ENCODE measurements at places on chromosomes 11 and 22.

DNA sequence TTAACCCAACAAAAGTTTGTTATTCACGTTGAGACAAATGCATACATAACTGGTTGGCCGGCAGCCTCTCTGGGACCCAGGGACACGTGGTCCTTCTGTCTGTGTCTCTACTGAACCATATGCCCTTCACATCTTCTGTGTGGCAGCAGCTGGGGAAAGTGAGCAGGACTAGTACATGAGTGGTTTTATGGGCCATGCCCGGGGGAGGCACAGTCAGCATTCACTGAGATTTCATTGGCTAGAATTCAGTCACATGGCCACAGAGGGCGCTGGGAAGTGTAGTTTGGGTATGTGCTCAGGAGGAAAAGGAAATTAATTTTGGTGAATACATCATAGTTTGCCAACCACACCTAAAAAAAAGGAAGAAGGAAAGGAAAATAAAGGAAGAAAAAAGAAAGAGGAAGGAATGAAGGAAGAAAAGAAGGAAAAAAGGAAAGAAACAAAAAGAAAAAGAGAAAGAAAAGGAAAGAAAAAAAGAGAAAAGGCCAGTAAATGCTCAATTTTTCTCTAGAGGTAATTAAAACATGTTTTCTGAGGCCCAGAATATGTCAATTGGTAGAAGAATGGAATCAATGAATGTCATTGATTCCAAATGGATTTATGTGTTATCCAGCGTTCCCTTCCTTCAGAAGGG is 55.9 kb upstream of the KIRREL3 start:
- no peak for DNase-seq

DNA sequence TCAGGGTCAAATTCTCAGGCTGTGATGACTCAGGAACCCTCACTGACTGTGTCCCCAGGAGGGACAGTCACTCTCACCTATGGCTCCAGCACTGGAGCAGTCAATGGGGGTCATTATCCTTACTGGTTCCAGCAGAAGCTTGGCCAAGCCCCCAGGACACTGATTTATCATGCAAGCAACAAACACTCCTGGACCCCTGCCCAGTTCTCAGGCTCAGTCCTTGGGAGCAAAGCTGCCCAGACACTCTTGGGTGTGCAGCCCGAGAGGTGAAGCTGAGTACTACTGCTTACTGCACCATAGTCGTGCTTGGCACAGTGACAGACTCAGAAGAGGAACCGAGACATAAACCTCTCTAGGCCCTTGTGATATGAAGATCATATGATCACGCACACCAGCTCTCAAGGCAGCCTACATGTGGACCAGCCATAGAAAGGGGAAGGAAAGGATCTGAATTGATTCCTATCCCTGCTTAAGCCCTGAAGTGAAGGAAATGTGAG is 58.2 kb downstream of the ZNF280B start:
- DNase-seq: no peak

DNA sequence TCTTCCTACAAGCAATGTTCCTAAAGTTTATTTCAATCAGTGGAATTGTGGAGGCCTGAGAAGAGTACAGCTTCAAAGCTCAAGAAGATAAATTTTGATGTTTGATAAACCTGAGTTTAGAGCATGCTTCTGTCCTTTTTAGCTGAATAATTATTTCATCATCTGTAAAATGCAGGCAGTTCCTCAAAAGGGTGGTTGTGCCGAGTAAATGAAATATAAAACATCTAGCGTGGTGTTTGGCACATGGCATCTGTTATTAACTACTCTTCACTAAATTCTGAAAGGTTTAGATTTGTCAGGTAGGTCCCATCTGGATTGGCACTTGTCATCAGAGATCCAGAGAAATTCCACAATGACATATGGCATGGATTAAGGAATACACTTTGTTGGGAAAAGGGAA is 155.1 kb downstream of the DDX10 start:
- no peak for DNase-seq

GRCh38 chr22:19213001-19213400 is 34.5 kb upstream of the SLC25A1 start:
- no peak for DNase-seq

DNA sequence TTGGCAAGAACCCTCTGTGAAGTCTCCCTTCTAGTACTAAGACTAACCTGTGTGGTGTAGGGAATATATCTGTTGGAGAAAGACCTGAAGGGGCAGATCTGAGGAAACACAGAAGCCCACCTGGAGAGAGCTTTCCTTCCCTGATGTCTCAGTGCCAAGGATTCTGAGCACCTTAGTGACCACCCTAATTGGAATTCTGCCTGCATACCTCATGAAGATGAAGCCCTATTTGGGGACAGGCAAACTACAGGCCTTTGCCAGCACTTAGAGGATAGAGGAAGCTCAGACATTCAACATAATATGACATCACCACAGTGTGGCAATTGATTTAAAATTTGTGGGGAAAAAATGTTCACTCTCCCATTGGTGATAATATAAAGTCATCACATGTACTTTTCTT is 766.2 kb upstream of the KIRREL3 start:
- DNase-seq: no peak

- no peak for DNase-seq
These were observed 199.2 kb upstream of the POU2AF2 start for GRCh38 chr11:111046291-111046690.

DNA sequence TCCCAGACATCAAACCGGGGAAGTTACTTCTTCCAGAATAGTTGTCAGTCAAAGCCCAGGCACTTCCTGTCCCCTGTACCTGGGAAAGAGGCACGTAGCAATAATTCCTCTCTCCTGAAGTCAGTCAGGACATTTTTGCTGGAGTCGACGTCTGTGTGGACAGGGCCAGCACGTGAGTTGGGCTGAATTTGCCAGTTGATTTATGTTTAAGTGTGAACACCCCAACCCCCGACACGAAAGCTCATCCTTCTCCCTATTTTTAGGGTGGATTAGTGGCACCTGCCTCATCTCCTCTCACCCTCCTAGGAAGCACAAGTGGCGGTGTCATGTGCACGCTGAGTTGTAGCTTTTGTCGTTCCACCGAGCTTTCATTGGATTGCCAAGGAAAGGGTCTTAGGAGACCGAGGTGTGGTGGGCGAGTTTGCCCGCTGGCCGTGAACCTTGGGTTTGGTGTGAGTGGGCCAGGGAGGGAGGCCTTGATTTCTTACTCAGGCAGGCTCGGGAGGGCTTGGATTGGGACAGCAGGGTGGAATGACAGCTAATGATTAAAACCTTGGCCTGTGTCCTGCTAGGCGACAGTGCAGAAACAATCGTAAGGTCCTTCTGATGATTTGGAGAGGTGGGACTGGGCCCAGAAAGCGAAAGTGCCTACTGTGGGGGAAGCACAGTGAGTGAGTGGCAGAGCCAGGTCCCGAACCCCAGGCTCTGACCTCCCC is 87.0 kb upstream of the CRYBB3 start:
- DNase-seq: no peak

DNA sequence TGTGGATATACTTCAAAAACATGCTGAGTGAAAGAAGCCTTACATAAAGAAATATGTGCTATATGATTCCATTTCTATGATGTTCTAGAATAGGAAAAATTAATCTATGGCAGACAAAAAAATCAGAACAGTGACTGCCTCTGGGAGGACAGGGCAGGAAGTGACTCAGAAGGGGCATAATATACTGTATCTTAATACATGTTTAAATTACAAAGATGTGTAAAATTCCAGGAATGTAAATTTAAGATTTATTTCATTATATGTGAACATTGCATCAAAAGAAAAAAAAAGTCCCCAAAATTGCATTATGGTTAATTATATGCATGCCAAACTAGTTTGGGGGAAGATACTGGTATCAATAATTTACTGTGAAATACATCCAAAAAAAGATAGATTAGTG is 32.2 kb downstream of the SBF2 start:
- no peak for DNase-seq

GRCh38 chr11:72037554-72038311 is 39.0 kb downstream of the IL18BP start:
- DNase-seq: no peak

- DNase-seq: no peak
These were observed 774 bp downstream of the APOBEC3D start for GRCh38 chr22:39021552-39022250.

GRCh38 chr11:68251765-68252164 is 20.0 kb downstream of the C11orf24 start:
- no peak for DNase-seq

DNA sequence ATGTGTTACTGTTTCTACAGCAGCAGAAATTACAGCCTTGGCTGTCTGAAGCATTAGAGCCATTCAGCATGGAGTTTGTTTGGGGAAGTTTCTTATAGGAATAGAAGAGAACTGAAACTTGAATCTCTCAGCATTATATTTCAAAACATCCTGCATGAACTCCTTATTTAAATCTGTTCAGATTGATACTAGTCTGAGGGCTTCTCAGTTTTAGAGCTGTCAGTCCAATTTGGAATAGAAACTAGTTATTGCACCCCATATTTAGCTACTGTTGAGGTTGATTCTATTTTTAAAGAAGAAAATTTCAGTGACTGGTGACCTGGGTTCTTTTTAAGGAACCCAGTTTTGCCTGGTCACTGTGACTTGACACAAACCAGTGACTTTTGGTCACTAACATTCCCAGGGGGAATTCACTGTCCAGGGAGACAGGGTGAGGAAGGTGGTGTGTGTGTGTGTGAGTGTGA is 126.0 kb upstream of the TTC12 start:
- no peak for DNase-seq

GRCh38 chr11:113623114-113623513 is 83.0 kb downstream of the TMPRSS5 start:
- no peak for DNase-seq

GRCh38 chr22:37195921-37196320 is 7.9 kb upstream of the C1QTNF6 start:
- DNase-seq: no peak

DNA sequence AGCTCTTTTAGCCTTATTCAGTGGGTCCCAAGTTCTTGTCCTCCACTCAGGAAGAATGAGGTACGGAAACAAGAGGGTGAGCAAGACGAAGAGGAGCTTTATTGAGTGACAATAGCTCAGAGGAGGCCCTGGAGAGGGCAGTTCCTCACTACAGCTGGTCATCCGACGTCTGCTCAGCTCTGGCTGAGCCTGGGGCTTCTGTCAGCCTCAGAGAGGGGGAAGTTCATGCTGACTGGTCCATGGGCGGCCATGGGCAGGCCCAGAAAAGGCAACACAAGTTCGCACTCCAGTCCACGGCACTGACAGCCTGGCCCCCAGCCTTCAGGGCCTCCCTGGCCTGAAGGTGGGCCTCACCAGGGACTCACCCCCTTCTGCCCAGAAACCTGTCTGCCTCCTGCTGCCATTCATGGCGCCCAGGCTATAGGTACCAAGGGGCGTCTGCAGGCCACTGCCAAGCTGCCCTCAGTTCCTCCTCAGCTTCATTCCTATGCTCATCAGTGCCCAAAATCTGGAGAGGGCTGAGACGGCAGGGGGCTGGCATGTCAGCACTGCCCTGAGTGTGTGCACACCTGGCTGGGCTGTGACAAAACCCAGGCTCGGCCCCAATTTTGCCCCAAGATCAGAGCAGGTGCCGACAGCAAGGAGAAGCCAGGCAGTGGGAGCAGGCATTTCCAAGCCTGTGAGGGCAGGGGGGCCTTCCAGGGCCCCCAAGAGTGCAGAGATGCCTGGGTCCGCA is 21.7 kb upstream of the KIAA0930 start:
- no peak for DNase-seq

GRCh38 chr11:60954421-60954820 is 2.4 kb upstream of the SLC15A3 start:
- no peak for DNase-seq

DNA sequence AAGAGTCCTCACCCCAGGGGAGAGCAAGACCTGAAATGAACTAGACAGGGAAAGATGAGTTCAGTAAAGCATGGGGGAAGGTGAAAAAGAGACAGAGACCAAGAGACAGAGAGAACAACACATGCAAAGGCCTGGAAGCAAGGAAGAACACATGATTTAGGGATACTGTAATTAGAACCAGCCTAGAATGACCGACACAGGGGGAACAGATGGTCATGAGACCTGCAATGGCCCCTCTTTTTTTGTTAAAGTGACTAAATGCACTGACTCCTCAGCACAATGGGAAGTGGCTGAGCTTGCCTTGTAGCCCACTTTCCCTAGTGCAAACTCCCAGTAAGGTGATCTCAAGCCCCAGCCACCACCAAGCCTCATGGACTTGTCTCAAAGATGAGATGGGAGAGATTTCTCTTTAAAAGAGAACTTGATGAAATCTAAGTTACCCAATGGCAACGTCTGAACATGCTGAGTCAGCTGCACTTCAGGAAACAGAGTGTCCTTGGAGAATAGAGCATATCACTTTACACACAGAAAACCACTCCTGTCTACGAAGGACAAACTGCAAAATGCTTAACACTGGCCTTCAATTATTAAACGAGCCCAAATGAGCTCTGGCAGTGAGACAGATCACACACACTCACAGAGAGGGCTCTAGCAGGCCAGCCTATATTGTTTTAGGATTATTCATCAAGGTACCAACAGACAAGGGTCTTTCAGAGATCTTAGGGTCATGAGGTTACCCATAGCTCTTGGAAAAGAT is 91.0 kb downstream of the SERGEF start:
- no peak for DNase-seq

GRCh38 chr11:1290052-1291040 is 19.1 kb downstream of the TOLLIP start:
- no peak for DNase-seq

- no peak for DNase-seq
These were observed 60.0 kb downstream of the GRK3 start for GRCh38 chr22:25624476-25624875.

GRCh38 chr22:47187176-47187957 is 424.9 kb downstream of the TBC1D22A start:
- DNase-seq: no peak

DNA sequence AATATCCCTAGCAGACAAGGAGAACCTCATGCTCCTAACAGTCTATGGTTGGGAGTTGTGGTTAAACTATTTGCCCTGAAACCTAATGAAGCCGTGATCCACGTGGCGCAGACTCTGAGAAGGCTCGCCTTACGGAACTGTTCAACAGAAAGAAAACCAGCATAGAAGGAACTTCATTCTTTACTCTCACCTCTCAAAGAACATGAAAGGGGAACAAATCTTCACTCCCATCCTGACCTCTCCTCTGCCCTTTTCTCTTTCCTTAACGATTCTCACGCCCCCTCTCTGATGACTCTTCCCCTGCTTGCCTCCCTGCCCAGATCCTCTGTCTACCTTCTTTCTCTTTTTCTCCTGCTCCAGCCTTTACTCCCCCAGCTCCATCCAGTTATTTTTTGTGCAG is 54.2 kb downstream of the IRAG1 start:
- no peak for DNase-seq

DNA sequence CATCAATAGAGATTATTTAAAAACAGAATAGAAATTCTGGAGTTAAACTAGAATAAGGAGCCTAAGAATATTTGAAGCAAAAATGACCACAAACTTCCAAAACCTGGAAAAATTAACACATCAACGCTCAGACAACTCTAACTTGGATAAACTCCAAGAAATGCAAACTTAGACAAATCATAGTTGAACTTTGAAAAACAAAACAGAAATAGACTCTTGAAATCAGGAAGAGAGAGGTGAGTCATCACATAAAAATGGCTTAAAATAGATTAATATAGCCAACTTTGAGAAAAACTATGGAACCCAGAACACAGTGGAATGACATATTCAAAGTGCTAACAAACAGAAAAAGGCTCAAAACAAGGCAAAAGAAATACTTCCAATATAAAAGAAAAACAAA is 974.2 kb downstream of the JRKL start:
- no peak for DNase-seq

- DNase-seq: no peak
These were observed 57.0 kb upstream of the LYVE1 start for GRCh38 chr11:10625281-10625981.

- no peak for DNase-seq
These were observed 5.4 kb upstream of the SYN3 start for GRCh38 chr22:33063611-33064010.
